ENCODE measurements at places on chromosomes 4 and X.

- DNase-seq: no peak
Observed at GRCh38 chr4:36823199-36823967, 421.2 kb upstream of the NWD2 start.

GRCh38 chrX:79084923-79085322, 59.6 kb upstream of the GPR174 start:
- DNase-seq: no peak

DNA sequence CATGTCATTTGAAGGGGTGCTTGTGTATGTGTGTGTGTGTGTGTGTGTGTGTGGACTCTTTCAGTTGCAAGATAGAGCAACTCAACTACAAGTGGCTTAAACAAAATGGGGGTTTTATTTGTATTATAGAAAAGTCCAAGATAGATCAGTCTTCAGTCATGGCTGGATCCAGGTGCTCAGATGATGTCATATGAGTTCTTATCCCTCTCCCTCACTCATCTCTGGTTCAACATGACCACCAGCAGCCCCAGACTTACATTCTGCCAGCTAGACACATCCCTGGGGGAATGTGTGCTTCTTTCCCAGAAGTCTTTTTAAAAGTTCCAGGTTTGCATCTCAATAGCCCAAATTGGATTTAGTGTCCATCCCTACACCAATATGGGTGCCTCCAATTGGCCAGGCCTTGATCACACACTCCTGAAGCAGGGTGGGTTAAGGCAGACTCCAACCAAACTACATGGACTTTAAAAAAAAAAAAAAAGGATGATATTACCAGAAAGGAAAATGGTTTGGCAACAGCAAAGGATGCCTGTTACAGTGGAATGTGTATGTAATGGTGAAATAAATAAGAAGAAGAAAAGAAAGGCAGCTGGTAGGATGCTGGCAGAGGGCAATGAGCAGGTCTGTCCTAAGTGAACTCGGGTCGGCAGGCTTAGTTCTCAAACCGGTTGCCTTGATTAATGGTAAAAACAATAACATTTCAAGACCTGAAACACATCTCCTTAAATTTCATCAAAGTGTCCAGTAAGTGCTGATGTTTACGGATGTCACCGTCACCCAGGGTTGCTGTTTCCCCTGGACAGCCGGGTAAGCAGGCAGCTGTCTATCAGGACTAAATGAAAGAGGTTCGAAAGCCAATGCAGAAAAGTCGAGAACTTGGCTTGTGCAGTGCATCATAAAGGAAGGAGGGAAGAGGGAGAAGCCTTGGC, 107.7 kb downstream of the SMIM20 start:
- DNase-seq: no peak

GRCh38 chrX:23008431-23009099, 8.8 kb downstream of the DDX53 start:
- no peak for DNase-seq

- no peak for DNase-seq
Observed at GRCh38 chrX:10110316-10110935, 46.3 kb upstream of the CLCN4 start.

DNA sequence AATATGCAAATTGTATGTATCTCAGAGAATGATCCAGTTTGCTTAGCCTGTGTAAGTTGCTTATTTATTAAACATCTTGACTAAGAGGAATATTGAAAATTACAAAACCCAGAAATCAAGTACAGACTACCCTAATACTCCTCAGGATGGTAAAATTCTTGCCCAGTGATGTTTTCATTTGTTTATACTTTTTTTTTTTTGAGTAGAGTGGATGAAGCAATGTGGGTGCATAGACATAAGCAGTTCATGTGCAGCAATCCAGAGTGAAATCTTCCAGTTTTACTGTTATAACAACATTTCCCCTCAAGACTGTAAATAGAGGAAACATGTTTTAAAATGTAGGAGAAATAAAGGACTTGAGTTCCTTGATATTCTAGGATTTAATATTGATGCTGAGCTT, 4.7 kb downstream of the GLRB start:
- DNase-seq: no peak

DNA sequence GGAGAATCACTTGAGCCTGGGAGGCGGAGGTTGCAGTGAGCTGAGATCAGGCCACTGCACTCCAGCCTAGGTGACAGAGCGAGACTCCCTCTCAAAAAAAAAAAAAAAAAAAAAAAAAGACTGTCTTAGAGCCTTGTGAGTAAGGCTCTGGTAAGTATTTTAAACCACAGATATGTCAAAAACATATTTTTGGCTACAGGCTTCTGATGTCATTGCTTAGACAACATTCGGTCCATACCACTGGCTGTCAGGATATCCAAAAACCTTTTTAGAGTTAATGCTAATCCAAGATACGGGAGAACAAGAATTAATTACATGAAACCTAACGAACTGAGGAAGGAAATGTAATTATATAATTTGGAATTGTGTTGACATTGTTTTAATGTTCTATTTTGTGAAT, 999.5 kb upstream of the PABPC4L start:
- no peak for DNase-seq

DNA sequence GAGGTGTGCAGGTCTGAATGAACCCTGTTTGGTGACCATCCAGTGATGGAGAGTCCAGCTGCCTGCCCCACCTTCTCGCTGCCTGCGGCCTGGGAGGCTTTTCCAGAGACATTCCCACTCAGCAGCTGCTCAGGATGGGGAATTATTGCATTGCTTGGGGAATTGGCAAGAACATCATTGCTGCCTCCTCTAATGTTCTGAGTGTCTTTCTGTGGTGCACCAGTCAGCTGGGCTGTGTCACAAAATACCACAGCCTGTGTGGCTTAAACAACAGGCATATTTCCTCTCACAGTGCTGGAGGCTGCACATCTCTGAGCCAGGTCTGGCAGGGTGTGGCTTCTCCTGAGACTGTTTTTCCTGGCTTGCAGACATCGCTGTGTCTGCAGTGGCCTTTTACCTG, 86.8 kb upstream of the AFAP1 start:
- no peak for DNase-seq

- DNase-seq: peak; percentile 85
Observed at GRCh38 chrX:107776649-107777535, 641 bp upstream of the NCBP2L start.

GRCh38 chrX:138150709-138151108, 560.8 kb downstream of the FGF13 start:
- no peak for DNase-seq

- no peak for DNase-seq
Observed at GRCh38 chrX:154046940-154047610, 27.4 kb upstream of the IRAK1 start.

DNA sequence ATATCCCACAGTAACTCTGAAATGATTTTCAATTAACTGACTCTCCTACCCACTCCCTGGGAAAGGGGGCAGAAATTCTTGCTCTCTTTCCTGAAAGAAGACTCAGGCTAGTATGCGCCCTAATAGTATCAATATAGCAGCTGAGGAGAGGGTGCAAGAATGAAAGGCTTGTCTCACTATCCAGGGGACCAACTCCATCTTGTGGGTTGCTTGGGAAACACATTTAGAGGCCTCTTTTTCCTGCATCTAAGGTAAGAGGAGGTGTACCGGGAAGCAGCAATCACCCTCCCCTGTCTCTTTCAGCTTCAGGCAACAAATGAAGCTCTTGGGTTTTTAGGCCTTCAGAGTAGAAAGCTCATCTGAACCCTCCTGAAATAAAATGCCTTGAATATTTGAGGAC, 11.3 kb downstream of the TMEM255A start:
- DNase-seq: no peak

DNA sequence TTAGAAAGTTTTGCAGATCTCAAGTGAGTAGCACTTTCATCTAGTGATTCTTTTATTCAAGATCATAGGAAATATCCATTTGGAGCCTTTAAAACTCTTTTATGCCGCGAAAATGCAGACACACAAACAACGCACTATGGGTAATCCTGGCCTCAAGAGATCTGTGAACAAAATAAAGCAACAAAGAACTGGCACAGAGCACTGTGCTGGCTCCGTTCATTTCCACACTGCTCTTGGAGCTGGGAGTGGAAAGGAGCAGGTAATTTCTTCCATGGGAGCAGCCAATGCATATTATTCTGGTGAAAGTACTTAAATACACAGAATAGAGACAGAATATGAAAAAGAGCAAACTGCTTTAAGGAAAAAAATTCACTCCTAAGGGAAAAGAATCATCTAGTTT, 172.7 kb upstream of the FRG1 start:
- no peak for DNase-seq

GRCh38 chr4:158333820-158334219, 123.5 kb downstream of the TMEM144 start:
- no peak for DNase-seq

DNA sequence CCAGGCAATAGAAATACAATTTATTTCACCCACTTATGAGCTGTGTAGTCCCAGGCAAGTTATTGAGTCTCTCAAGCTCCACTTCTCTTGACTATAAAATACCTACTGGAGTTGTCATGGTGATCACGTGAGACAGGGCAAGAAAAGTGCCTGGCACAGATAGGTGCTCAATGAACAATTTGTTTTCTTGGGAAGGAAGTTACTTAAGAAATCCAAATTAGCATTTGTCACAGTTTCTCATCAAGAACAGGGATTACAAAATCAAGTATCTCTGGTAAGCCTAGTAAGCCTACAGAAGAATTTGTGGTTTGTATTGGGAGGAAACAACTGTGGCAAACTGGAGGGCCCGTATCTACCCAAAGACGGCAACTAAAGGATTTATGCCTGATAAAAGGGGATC, 37.5 kb upstream of the RASGEF1B start:
- no peak for DNase-seq

GRCh38 chr4:16157609-16158503, 68.4 kb downstream of the TAPT1 start:
- no peak for DNase-seq

DNA sequence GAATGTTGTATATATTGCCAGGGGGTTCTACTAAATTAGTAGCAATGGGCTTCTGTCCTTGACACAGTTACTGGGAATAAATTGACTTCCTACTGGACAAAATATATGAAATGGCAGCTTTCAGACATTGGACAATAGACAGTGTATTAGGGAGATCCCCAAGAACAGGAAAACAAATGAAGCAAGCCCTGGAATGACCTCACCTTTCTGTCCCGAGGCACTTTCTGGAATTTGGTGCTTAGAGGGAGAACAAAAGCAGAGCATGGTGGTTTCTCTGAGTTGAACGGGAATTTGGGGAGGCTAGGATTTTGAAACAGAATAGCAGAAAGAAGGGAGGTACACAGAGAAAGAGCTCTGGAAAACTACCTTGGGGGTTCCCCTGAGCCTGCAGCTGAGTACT, 187.7 kb upstream of the MAGEB2 start:
- no peak for DNase-seq
